ENCODE measurements at places on chromosomes 16 and 17.

DNA sequence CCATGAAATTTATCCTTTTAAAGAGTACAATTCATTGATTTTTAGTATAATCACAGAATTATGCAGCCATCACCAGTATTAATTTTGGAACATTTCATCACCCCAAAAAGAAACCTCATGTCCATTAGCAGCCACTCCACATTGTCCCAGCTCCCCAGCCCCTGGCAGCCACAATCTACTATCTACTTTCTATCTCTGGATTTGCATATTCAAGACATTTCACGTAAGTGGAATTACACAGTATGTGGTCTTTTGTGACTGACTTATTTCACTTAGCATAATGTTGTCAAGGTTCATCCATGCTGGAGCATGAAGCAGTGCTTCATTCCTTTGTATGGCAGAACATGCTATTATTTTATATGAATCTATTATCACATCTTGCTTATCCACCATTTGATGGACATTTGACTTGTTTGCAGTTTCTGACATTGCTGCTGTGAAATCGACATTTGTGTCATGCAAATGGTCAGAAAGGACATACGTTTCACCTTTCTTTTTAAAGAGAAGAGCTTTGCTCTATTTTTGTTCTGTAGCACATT is 10.7 kb downstream of the METTL9 start:
- DNase-seq = no peak

- DNase-seq = no peak
Observed at GRCh38 chr16:70705056-70705455, 19.2 kb upstream of the MTSS2 start.

- no peak for DNase-seq
Observed at GRCh38 chr17:14353861-14354474, 53.1 kb downstream of the HS3ST3B1 start.

DNA sequence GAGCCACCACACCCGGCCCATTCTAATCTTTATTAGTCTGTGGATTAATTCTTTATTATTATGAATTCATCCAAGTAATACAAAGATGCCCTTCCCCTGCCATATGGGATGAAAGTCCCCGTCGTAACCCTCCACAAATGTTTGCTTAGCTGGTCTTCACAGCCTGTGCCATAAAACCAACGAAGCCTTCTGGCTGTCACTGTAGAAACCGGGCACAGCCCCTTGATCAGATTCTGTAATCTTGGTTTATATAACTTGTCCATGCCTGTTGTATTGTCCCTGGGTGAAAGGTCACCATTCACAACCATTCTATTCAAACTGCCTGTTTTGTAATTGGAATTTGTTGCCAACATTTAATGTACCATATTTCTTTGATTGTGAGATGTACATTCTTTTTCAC is 66.5 kb downstream of the ATP2C2 start:
- DNase-seq = no peak

GRCh38 chr17:2602597-2603017 is 9.2 kb downstream of the PAFAH1B1 start:
- DNase-seq = no peak

DNA sequence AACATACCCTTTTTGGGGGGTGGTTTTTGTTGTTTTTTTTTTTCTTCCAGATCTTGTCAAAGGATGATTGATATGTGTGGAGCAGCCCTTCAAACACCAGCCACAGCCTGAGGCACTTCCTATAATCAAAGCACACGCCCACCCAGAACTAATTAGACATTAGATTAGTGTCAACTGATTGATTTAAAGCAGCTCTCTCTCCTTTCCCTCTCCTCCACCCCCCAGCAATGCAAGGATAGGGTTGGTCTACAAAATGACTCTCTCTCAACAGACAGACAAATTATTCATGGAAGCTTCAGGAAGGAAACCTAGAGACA is 250.3 kb upstream of the SOX9 start:
- DNase-seq = no peak

GRCh38 chr17:30449480-30449879 is 27.7 kb upstream of the GOSR1 start:
- peak; percentile 20 for DNase-seq

- DNase-seq = no peak
Observed at GRCh38 chr16:89563639-89564392, 3.3 kb downstream of the RPL13 start.

DNA sequence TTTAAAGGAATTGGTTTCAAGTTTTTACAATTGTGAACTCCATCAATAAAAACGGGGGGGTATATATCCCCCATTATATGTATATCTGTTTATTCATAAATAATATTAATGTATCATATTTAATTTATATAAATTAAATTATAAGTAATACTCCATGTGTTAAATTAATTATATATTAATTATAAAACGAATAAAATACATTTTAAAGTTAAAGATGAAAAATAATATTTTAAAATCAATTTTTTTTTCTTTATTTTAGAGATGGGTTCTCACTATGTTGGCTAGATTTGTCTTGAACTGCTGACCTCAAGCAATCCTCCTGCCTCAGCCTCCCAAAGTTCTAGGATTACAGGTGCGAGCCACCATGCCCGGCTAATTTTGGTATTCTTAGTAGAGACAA is 17.4 kb upstream of the PSMD11 start:
- no peak for DNase-seq

DNA sequence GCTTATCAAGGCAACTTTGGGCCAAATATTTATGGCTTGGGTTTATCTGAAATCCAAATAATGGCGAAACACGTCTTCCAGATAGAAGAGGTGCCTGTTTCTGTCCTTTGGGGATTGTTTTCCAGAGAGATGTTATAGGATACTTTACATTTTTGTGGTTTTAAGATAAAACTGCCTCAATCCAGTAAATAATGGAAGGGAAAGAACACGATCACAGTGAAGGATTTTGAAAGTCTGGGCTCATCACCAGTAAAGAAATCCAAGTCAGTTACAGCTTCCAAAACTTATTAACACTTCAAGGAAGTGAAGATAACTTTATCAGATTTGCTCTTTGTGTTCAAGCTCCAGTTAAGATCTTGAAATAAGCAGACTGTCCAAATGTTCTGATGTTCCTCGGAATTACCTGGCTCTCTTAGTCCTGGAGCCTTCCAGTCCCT is 30.1 kb downstream of the DNAH2 start:
- DNase-seq = no peak

DNA sequence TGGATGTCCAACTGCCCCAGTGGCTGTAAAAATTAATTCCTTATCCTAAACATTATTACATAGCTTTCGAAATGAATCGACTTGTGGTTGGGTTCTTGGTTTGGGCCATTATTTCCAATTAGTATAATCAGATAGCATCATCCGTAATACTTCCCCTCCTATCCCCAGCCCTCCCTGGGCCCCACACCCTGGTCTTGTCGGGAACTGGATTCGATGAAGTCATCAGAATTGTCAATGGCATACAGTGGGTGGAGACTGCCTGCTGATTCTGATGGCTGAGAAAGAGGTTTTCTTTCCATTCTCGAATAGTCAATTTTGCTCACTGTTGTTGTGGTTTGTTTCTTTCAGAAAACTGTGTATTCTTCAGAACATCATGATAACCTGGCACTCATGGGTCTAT is 395.1 kb downstream of the SEC14L1 start:
- no peak for DNase-seq

DNA sequence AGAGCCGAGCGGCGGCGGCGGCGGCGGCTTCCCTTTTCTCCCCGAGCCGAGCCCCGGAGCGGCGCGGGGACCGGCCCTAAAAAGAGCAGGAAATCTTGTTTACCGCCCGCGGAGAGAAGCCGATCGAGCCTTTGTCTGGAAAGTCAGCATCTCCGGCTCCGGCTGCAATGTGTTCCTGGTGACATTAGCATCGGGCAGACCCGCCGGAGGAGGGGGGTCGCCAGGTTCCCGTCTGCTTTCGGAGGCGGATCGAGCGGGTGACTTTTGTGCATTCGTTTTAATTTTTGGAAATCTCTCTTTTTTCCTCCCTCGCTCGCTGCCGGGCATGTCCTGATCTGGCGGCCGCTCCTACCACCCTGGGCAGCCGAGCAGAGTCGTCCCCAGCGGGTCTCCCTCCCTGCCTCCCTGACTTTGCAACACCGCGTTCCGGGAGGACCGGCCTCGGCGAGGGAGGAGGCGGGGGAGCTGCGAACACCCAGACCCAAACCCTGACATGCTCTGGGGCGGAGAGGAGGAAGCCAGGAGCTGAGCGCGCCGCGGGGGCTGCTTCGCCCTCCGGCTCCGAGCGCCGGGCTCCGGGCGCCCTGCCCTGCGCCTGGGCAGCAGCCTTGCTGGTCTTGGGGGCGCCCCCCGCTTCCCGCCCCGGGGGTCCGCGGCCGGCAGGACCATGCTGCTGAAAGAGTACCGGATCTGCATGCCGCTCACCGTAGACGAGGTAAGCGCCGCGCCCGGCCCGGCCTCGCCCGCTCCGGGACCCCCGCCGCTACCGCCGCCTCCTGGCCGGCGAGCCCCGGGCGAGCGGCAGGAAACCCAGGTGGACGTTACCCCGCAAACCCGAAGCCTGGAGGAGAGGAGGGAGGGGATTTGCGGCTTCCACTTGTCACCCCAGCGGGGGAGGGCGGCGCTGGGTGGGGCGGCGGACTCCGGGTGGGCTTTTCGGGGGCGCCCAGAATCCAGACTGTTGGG is 690 bp downstream of the PITPNC1 start:
- peak; percentile 37 for DNase-seq

DNA sequence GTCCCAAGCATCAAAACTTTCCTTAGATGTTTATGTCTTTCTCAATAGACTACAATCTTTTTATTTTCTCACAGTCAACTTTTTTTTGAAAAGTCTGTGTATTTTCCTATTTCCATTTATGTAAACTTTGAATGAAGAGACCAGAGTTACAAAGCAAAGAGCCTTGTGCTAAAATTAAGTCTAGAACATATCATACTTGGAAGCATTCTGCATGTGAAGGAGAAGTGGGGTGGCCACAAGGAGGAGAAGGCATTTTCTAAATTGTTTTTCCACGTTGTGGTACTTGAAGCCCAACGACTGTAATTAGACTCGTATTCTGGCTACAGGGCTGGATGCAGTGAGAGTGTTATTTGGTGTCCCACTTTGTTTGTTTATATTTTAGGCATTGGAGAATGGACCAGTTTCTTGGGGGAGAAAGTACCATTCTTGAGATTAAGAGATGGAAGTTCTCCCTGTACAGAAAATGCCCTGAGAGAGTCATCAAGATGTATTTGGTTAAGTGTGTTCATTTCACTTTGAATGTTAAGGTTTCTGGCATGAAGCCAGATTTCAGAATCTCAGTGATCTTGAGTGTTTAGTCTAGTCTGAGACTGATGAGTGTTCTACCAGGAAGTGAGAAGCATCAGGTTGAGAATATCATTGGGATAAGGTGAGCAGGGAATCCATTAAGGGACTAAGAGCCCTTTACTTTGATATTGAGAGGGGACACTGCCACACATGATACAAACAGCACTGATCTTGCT is 71.6 kb downstream of the MAP2K6 start:
- DNase-seq = no peak

GRCh38 chr17:57523926-57524632 is 221.0 kb downstream of the CCDC182 start:
- DNase-seq = no peak

DNA sequence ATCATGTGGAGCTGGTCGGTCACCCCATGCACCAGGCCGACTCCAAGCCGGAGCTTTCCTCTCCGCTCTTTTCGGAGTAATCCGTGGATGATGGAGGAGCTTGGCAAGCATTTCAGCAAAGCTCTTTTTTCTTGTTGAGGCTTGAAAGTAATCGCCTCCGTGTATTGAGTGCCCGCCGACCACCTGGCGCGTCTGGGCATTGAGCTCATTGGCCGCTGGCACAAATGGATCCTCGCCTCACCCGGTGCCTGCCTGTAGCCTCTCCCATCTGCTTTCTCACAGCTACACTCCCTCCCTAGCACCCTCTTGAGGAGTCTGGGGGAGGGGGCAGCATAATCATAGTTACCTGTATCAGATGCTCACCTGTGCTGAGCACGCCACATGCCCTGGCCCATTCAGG is 148.9 kb downstream of the CMIP start:
- DNase-seq = no peak

Measured in substantia nigra (tissue), 51 donors.